Pancreas (tissue), 10 donors: ENCODE measurements at places on chromosomes 12 and 14. TPM values are rescaled to one million over a fixed set of nuclear protein-coding genes. Genes with fewer than 3 reads are reported as not detected.

DNA sequence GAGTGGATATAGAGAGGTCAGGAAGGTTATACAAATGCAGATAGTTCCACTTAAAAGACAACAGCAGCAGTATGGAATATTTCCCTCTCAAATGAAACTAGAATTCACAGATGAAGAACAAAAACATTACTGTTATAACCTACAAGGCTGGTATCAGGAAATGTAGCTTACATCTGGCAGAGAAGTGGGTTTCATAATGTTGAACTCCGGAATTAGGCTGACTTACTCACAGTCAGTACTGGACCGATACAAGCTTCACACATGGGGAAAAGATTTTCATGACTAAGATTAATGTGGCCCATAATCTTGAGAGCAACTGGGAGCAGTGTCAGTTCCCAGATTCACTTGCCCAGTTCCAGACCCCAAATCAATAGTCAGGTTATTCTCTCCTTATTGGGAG lies 353.9 kb downstream of the DUSP6 start:
- DNase-seq = no peak
- H3K36me3 ChIP-seq = no peaks in the 10 kb centered on the region
- H3K27ac ChIP-seq = no peak overlapping the region
- H3K4me1 ChIP-seq = no peaks in the 10 kb centered on the region

GRCh38 chr12:101637936-101638335 lies 43.2 kb downstream of the MYBPC1 start:
- no peaks in the 10 kb centered on the region for H3K36me3 ChIP-seq
- no peak overlapping the region for H3K4me3 ChIP-seq
- peaks cover 6% of the 10 kb centered on the region for H3K4me1 ChIP-seq
- H3K27ac ChIP-seq = no peak overlapping the region
- no peak for DNase-seq
- H3K27me3 ChIP-seq = no peaks in the 10 kb centered on the region

- no peaks in the 10 kb centered on the region for H3K27me3 ChIP-seq
- no peak overlapping the region for H3K27ac ChIP-seq
- H3K4me1 ChIP-seq = no peaks in the 10 kb centered on the region
- no peaks in the 10 kb centered on the region for H3K36me3 ChIP-seq
Measured at GRCh38 chr12:123943816-123944215, 28.8 kb downstream of the CCDC92 start.

- H3K36me3 ChIP-seq = no peaks in the 10 kb centered on the region
- H3K27ac ChIP-seq = no peak overlapping the region
- no peak for DNase-seq
- H3K4me3 ChIP-seq = no peak overlapping the region
Measured at GRCh38 chr14:82180139-82180538, 646.5 kb upstream of the SEL1L start.

- DNase-seq = no peak
- H3K4me3 ChIP-seq = no peak overlapping the region
- H3K36me3 ChIP-seq = no peaks in the 10 kb centered on the region
Measured at GRCh38 chr14:75803765-75804164, 142.7 kb downstream of the TTLL5 start.

DNA sequence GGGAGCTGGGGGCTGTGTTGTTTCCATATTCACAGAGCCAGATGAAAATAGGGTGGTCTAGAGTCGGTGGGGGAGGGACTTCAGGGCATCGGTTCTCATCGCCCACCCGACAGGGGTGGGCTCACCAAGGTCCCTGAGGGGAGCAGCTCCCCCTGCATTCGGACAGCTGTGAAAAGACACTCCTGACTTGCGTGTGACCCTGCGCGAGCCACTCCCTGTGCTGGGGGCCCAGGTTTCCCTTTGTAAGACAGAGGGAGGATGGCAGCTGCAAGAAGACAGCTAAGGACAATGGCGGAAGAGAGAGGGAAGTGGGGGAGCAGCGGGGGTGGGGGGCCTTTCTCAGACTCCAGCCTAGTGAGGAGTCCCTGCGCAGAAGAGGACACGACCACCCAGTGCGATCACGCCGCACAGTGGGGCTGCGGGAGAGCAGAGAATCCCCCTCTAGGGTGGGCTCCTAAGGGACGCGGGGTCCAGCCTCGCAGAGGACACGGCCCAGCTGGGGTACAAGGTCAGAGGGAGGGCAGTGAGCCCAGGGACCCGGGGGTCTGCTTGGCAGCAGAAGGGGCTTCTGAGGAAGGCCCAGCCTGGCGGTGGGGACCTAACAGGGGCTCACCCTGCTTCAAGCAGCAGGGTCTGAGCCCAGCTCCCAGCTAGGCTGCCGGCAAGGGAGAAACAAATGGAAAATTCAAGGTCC lies 326.9 kb upstream of the DIO3 start:
- H3K27me3 ChIP-seq = no peaks in the 10 kb centered on the region
- no peak overlapping the region for H3K27ac ChIP-seq
- no peak for DNase-seq
- H3K4me1 ChIP-seq = no peaks in the 10 kb centered on the region

DNA sequence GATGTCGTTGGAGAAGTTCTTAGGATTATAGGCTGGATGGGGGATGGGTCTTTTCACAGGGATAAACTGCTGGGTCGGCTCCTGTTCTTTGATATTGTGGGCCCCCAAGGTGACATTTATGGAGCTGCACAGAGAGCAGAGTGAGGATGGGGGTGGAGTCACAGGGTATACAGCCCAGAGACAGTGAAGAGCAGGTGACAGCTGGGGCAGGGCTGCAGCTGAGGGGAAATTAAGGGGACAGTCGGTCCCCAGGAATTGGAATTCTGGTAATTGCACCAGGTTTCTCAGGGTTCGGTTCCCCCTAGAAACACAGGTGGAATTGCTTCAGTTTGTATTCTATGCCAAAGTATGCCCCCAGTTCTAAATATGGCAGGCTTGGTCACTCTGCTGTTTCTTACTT lies 1.7 kb downstream of the GZMB start:
- DNase-seq = no peak
- no peaks in the 10 kb centered on the region for H3K36me3 ChIP-seq
- no peak overlapping the region for H3K27ac ChIP-seq
- no peaks in the 10 kb centered on the region for H3K27me3 ChIP-seq

- H3K27me3 ChIP-seq = no peaks in the 10 kb centered on the region
- peak overlapping the region; percentile 1 for H3K4me3 ChIP-seq
- no peak for DNase-seq
- no peaks in the 10 kb centered on the region for H3K36me3 ChIP-seq
- peak overlapping the region; percentile 82 for H3K27ac ChIP-seq
Measured at GRCh38 chr12:3998397-3998796, 125.2 kb upstream of the PARP11 start.

GRCh38 chr12:5399266-5399665 lies 32.6 kb upstream of the NTF3 start:
- no peak overlapping the region for H3K4me3 ChIP-seq
- no peak for DNase-seq
- no peaks in the 10 kb centered on the region for H3K27me3 ChIP-seq
- H3K27ac ChIP-seq = no peak overlapping the region

GRCh38 chr12:89087876-89088275 lies 264.4 kb downstream of the DUSP6 start:
- no peaks in the 10 kb centered on the region for H3K36me3 ChIP-seq
- H3K27ac ChIP-seq = no peak overlapping the region
- H3K4me1 ChIP-seq = peaks cover 5% of the 10 kb centered on the region
- DNase-seq = no peak
- H3K4me3 ChIP-seq = no peak overlapping the region
- no peaks in the 10 kb centered on the region for H3K27me3 ChIP-seq

DNA sequence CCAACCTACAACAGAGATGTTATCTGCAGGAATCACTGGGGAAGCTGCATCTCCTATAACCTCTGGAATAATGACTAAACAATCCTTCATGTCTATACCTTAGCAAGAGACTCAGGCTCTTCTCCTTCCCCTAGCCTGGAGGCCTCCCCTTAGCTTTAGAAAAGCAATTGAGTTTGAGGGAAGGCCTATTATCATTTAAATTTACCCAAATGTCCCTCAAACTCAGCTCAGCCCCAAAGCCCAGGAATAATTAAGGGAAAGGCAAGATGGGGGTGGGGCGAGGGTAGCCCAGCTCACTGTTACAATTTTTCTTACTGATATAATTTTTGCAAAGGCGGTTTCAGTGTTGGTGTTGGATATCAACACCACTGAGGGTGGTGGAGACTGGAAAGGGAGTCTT lies 151.4 kb upstream of the EEA1 start:
- H3K4me1 ChIP-seq = no peaks in the 10 kb centered on the region
- H3K27ac ChIP-seq = no peak overlapping the region

- no peak overlapping the region for H3K4me3 ChIP-seq
- H3K4me1 ChIP-seq = no peaks in the 10 kb centered on the region
- H3K27ac ChIP-seq = no peak overlapping the region
- H3K36me3 ChIP-seq = no peaks in the 10 kb centered on the region
Measured at GRCh38 chr12:96520767-96521166, 31.4 kb downstream of the CFAP54 start.

- H3K4me3 ChIP-seq = no peak overlapping the region
- H3K4me1 ChIP-seq = no peaks in the 10 kb centered on the region
- peak overlapping the region; percentile 3 for H3K27ac ChIP-seq
- DNase-seq = no peak
Measured at GRCh38 chr12:109706747-109707469, 6.7 kb upstream of the FAM222A start.

- H3K27me3 ChIP-seq = peaks cover 3% of the 10 kb centered on the region
- no peak for DNase-seq
- no peak overlapping the region for H3K27ac ChIP-seq
- H3K4me3 ChIP-seq = no peak overlapping the region
Measured at GRCh38 chr14:60632777-60633176, 16.5 kb downstream of the SIX1 start.

GRCh38 chr14:74539503-74539902 lies 45.9 kb downstream of the ISCA2 start:
- no peaks in the 10 kb centered on the region for H3K36me3 ChIP-seq
- no peak overlapping the region for H3K27ac ChIP-seq
- no peaks in the 10 kb centered on the region for H3K27me3 ChIP-seq
- no peak overlapping the region for H3K4me3 ChIP-seq

DNA sequence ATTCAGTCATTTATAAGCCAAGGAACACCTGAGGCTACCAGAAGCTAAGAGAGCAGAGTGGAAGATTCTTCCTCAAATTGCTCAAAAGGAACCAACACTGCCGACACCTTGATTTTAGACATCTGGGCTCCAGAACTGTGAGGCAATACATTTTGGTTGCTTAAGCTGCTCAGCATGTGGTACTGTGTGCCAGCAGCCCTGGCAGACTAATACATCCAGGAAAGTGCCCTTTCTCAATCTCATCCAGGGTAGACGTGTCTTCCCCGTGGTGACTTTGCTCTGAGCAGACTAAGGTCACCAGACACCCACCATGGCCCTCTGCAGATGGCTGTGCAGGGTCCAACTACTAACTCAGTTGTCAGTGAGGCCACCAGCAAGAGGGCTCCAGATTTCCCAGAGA lies 122.8 kb downstream of the VRK1 start:
- no peak overlapping the region for H3K4me3 ChIP-seq
- H3K4me1 ChIP-seq = no peaks in the 10 kb centered on the region
- H3K27me3 ChIP-seq = no peaks in the 10 kb centered on the region

DNA sequence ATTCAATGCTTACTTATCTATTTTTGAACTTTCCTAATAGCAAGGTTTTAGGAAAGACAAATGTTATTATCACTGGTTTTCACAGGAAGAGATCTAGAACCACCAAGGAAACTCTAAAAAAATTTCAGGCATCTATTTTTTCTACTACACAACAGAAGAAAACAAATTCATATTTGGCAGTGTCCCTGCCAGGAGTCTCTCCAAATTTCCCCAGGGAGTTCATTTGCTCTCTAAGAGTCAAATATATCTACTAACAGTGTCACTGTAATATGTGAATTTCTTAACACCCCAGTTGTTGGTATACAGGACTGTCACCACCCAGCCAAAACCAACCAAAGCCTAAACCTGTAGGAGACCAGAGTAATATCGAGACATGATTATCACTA lies 83.4 kb downstream of the STXBP6 start:
- no peaks in the 10 kb centered on the region for H3K36me3 ChIP-seq
- peaks cover 31% of the 10 kb centered on the region for H3K4me1 ChIP-seq
- no peak overlapping the region for H3K4me3 ChIP-seq
- DNase-seq = no peak
- H3K27ac ChIP-seq = peak overlapping the region; percentile 78

- no peaks in the 10 kb centered on the region for H3K27me3 ChIP-seq
- no peaks in the 10 kb centered on the region for H3K4me1 ChIP-seq
- no peaks in the 10 kb centered on the region for H3K36me3 ChIP-seq
- no peak for DNase-seq
- no peak overlapping the region for H3K27ac ChIP-seq
Measured at GRCh38 chr12:32949815-32950214, 53.2 kb upstream of the PKP2 start.

- no peak overlapping the region for H3K4me3 ChIP-seq
- no peaks in the 10 kb centered on the region for H3K27me3 ChIP-seq
- H3K27ac ChIP-seq = no peak overlapping the region
- H3K36me3 ChIP-seq = no peaks in the 10 kb centered on the region
Measured at GRCh38 chr14:54864526-54864925, 38.1 kb downstream of the GCH1 start.

- H3K27me3 ChIP-seq = no peaks in the 10 kb centered on the region
- no peak overlapping the region for H3K4me3 ChIP-seq
- peak overlapping the region; percentile 25 for H3K27ac ChIP-seq
- H3K4me1 ChIP-seq = peaks cover 7% of the 10 kb centered on the region
- H3K36me3 ChIP-seq = no peaks in the 10 kb centered on the region
- DNase-seq = no peak
Measured at GRCh38 chr12:69101505-69101904, 137.9 kb upstream of the CPSF6 start.

DNA sequence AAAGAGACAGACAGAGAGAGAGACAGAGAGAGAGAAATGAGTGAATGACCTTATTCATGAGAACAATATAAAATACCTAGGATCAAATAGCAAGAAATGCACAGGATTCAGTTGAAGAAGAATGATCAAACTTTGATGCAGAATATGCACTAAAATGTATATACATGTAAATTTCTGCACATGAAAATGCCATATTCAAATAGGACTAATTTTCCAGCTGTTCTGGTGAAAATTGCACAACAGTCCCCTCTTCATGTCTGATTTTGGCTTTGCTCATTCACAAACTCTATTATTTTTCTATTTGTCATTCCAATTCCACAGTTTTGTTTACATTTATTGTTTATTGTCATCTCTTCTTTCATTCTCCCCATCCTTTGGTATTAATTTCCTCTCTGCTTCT lies 34.2 kb downstream of the PRB2 start:
- no peaks in the 10 kb centered on the region for H3K36me3 ChIP-seq
- H3K4me1 ChIP-seq = no peaks in the 10 kb centered on the region
- H3K27me3 ChIP-seq = no peaks in the 10 kb centered on the region
- H3K4me3 ChIP-seq = no peak overlapping the region
- H3K27ac ChIP-seq = no peak overlapping the region

The LGR5 gene
- not detected for polyA plus RNA-seq

The TRHDE gene
- 1.9 TPM for polyA plus RNA-seq

The COL2A1 gene
- 0.12 TPM for polyA plus RNA-seq

The PPP1R12A gene
- polyA plus RNA-seq = 11.8 TPM

The ANHX gene
- polyA plus RNA-seq = not detected

The SERPINA4 gene
- 103 TPM for polyA plus RNA-seq

The PLCZ1 gene
- polyA plus RNA-seq = not detected

The ANKS1B gene
- 0.49 TPM for polyA plus RNA-seq

The CPNE8 gene
- polyA plus RNA-seq = 5.7 TPM

The PDE3A gene
- 4.9 TPM for polyA plus RNA-seq

The PPP4R3A gene
- polyA plus RNA-seq = 34.7 TPM

The SUPT16H gene
- 31.6 TPM for polyA plus RNA-seq

The PZP gene
- 0.38 TPM for polyA plus RNA-seq

The BMAL2 gene
- polyA plus RNA-seq = 0.61 TPM

The PMEL gene
- polyA plus RNA-seq = 2.6 TPM

The MORN3 gene
- polyA plus RNA-seq = 0.99 TPM

The SSPN gene
- polyA plus RNA-seq = 2.1 TPM
